ENCODE measurements at places on chromosomes 5 and 9.

- no peak for DNase-seq
Observed at GRCh38 chr5:96690861-96691260, 28.7 kb downstream of the CAST start.

GRCh38 chr5:170474489-170475274, 29.1 kb upstream of the KCNIP1 start:
- no peak for DNase-seq

DNA sequence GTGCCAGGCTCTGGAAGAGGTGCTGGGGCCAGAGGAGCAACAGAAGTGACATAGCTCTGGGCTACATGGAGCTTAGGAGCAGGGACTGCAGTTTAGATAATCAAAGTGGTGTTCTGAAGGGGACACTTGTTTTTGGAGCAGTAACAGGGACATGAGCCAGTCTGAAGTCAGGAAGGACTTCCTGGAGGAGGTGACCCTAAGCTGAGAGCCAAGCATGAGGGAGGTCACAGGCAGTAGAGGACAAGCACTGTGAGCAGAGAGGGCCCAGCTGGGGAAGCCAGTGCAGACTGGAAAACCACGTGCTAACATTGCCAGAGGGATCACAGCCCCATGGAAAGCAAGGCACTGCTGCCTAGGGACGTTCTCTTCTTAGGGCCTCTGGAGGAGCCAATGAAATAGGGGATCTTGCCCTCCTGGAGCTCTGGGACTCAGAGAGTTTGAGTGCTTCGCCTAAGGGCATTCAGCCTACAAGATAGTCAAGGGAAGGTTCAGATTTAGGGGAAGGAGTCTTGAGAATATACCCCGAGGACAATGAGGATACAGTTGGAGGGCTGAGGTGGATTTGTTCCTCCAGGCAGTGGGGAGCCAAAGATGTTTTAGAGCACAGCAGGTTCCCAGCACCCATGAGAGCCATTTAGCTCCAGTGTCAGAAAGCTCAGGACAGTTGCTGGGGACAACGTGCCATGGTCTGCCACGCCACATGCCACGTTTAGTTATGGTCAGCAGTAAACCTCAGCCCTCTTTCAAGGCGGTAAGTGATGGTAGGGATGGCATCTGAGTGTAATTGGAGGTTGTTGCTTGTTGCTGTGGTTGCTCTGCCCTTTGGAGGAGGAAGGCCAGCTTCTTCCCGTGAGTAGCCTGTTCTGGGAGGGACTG, 40.5 kb upstream of the SH3PXD2B start:
- no peak for DNase-seq

GRCh38 chr5:109630093-109630492, 59.6 kb upstream of the MAN2A1 start:
- DNase-seq: no peak

DNA sequence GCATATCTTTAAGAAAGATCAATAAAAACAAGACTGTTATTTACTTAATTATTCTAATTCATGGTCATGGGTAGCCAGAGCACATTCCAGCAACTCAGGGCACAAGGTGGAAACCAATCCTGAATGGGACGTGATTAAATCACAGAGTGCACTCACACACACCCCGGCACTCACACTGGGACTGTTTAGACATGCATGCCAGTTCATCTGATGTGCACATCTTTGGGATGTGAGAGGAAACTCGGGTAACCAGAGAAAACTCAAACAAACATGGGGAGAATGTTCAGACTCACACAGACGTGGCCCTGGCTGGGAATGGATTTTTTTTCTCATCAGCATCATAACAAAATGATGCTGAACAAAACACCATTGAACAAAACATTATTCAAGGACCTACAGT, 29.4 kb downstream of the SMAD5 start:
- no peak for DNase-seq

All from NCI-H146 (cell line).